ENCODE measurements at places on chromosomes 5 and 9. TPM values are rescaled to one million over a fixed set of nuclear protein-coding genes. Genes with fewer than 3 reads are reported as not detected.

GABRA1 gene
- not detected for total RNA-seq

NLN gene
- 38.8 TPM for total RNA-seq

DNA sequence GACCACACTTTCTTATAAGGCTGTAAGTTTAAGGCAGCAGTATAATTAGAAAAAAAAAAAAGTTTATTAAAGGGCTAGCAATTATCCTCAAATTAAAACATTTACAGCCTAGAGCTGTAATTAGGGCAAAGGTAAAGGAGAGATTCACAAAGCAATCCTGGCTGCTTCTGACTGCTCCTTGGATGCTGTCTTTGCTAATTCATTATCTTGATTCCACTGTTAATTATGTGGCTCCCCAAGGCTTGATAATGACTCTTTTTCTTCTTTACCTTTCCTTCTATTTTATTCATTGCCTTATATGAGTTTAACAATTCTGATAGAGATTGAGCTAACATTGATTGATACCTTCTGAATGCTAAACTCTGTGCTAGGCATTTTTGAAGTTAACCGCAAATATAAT lies 476.5 kb downstream of the DTWD2 start:
- DNase-seq = no peak

GRCh38 chr5:43192558-43193180 lies 644 bp downstream of the NIM1K start:
- DNase-seq = no peak

DNA sequence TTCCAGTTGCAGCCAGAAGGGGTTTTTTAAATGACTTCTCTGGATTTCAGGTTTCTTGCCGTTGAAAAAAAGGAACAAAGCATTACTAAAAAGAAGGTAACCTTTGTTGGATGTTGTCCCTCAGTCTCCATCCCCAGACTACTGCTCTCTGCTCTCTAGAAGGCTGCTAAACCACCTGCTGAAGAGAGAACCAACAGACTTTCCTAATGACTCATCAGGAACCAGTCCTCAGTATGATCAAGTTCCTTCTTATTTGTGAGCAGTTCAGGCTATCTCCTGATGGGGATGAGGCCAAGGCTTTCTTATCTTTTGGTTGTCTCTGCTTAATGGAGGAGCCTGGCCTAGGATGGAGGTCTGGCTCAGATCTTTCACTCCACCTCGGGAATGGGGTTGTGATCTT lies 4.1 kb downstream of the KIF4B start:
- DNase-seq = no peak

- no peak for DNase-seq
Measured at GRCh38 chr5:35780236-35780635, 76.5 kb upstream of the IL7R start.

Data from GM12878 (cell line).